ENCODE measurements at places on chromosomes 1 and 21.

DNA sequence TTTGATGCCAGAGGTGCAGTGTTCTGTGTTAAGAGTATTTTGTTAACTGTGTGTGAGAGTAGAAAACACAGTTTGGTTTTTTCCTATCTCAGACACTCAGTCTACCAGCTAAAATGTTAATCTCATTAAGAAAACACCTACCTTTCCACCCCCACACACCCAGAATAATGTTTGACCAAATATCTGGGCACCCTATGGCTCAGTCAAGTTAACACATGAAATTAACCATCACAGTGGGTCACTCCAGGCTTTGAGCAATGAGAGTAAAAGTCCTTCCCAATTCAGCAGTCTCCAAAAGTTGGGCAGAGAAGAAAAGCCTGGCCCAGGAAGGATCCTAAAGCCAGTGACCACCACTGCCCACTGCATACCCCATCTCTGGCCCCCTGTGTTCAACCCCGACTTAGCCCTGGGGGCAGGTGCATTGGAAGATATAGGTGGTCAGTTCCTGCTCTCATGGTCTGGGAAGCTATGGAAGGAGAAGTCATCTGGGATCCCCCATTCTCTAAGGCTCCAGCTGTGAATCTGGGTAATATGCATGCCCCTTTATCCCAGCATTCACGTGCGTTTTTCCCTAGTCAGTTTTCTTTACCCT is 50.2 kb upstream of the CSF3R start:
- no peak for DNase-seq

DNA sequence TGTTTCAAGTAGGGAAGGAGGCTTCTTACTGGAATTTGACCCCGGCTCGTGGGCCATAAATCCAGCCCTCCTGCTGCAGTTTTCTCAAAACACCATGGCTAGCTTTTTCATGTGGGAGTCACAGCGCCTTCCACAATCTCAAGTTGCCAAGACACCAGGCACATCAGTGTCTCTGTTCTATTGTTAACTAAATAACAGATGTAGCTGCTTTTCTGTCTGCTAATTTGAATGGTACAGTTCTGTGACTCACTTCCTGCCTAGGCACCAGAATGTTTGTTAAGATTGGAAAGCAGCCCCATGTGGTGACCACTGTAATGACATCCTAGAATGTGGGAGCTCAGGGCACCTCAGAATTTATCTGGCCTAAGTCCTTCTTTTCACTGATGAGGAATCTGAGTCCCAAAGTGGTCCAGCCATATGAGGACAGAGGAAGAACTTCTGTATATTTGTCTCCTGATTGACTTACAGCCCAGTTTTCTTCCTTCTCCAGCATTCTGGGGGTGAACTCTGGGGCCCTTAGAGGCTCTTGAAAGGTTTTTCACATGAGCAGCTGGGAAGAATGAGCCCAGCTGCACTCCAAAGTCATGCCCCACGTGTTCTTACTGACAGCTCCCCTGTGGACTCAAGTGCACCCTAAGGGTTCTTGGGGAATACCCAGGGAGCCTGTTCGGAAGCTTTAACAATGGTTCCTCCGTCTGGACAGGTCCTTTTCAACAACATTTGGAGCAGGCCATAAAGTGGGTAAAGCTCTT is 27.5 kb downstream of the TRIM45 start:
- peak; percentile 68 for DNase-seq

DNA sequence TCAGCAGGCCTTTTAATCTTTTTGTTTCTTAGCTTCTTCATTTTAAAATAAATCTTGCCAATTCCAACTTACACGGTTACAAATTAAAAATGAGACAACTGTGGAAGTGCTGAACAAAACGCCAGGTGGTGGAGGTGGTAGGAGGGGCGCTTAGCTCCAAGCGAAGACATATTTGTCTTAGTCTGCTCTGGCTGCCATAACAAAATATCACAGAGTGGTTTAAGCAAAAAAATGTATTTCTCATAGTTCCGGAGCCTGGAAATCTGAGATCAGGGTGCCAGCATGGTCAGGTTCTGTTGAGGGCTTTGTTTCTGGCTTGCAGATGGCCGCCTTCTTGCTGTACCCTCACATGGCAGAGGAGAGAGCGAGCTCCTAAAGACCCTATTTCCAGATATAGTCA is 14.9 kb downstream of the IER5 start:
- DNase-seq: no peak

DNA sequence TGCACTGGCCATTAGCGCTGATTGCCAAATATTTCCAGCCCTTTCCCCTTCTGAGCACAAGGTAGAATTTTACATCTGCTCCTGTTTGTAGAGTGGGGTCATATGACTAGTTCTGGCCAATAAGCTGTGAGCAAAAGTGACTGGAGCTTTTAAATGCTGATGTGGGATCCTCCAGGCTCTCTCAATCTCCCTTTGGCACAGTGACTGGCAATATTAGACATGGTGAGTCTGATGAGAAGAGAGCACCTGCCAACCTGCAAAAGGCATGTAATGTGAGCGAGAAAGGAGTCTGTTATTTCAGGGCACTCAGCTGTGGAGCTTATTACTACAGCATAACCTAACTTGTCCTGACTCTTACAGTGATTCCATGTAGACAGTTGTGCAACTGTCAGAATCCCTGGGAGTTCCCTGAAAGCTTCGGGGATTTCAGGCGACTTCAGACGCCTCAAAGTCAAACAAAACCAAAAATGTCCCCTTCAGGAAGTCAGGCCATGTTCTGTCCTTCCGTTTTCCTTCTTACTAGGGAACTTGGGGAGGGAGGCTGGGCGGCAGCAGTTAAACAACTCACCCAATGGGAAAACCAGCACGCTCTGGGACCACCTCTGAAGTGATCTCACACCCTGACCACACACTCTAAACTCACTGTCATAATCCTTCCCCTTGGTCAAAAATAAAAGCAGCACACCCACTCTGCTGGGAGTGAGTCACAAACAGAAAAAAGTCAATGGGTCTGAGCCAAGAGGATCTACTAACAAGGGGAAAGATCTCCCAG is 3.6 kb upstream of the RASSF5 start:
- DNase-seq: peak; percentile 91

DNA sequence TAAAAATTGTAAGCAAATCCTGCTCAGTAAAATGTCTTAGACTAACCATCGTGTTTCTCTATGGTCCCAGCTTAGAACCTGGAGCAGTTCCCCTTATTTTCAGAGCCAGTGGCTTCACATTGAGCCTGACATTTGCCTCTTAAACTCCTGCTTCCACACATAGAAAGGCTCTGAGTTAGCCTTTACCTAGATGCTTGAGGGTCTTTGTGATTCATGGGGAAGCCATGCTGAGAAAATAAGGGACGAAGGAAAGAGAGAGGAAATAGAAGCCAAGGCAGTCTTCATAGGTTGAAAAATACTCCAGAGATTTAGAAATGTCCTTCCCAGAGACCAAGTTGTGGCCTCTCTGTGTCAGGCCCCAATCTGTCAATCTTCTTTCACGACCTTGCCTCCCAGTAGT is 16.1 kb upstream of the RBBP5 start:
- DNase-seq: no peak

DNA sequence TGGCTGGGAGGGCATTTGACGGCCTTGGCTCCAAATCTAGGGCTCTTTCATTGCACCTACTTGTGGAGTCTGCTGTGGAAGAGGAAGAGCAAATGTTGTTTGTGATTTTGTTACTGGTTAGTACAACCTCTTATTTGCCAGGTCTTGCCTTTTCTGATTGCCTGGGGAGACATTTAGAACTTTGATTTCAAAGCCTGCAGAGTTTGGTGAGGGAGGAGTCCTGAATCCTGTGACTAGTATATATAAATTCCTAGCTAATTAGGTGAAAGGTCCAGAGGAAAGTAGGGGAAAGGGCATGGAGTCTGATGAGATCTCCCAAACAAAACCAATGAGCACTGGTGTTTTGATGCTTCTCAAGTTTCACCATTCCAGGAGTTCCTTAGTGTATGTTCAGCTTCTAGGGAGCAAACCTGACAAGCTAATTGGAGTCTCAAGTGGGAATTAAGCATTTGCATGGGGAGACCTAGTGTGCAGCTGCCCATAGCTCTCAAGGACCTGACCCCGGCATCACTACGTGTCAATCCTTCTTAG is 5.1 kb upstream of the HMGCS2 start:
- DNase-seq: no peak

GRCh38 chr1:204659056-204659455 is 26.5 kb downstream of the LRRN2 start:
- no peak for DNase-seq

- DNase-seq: no peak
Measured at GRCh38 chr1:219081943-219082925, 91.4 kb upstream of the LYPLAL1 start.

DNA sequence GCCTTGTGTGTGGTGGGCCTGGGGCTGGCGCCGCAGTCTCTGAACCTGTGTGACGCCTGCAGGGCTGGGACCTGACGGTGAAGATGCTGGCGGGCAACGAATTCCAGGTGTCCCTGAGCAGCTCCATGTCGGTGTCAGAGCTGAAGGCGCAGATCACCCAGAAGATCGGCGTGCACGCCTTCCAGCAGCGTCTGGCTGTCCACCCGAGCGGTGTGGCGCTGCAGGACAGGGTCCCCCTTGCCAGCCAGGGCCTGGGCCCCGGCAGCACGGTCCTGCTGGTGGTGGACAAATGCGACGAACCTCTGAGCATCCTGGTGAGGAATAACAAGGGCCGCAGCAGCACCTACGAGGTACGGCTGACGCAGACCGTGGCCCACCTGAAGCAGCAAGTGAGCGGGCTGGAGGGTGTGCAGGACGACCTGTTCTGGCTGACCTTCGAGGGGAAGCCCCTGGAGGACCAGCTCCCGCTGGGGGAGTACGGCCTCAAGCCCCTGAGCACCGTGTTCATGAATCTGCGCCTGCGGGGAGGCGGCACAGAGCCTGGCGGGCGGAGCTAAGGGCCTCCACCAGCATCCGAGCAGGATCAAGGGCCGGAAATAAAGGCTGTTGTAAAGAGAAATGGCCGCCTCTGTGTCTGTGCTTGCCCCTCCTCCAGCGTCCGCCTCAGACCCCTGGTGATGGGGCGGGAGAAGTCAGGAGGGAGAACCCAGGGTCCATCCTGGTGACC is 788 bp downstream of the ISG15 start:
- peak; percentile 44 for DNase-seq

- DNase-seq: no peak
Measured at GRCh38 chr21:33651965-33652680, 9.8 kb downstream of the ITSN1 start.
